ENCODE measurements at places on chromosomes 6 and 20.
A peak's percentile ranks its signal among the peaks of the same experiment; 100 is the strongest.

GRCh38 chr6:3943331-3943765 is 94.2 kb downstream of the FAM50B start:
- no peak for DNase-seq

GRCh38 chr20:39123185-39123557 is 161.0 kb downstream of the DHX35 start:
- no peak for DNase-seq

GRCh38 chr20:58518387-58518786 is 3.2 kb upstream of the APCDD1L start:
- DNase-seq: no peak

DNA sequence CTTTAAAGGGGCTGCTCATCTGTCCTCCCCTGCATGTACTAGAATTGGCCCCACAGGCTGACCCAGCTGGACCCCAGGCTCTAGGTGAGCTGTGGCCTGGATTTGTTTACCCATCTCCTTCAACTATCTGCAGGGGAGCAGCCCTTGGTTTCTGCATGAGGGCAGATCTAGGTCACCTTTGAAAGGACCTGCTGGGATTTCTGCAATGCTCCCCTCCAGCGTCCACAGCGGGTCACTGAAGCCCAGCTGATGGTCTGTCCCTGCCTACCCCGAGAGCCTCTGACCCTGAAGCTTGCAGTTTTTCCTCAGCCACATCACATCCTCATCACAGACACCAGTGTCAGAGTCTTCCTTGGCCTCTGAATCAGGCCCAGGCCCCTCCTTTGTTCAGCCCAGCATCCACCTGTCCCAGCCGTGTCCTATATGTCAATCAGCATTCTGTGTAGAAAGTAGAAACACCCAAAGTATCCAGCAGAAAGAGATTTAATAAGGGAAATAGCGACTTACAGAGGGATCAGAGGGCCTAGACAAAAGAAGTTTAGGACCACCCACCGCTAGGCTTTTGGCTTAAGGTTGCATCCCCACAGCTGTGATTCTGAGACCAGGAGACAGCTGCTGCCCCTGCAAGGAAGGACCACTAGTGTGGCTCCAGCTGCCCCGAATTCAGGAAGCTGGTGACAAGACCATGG is 243.1 kb downstream of the LRFN2 start:
- DNase-seq: no peak

DNA sequence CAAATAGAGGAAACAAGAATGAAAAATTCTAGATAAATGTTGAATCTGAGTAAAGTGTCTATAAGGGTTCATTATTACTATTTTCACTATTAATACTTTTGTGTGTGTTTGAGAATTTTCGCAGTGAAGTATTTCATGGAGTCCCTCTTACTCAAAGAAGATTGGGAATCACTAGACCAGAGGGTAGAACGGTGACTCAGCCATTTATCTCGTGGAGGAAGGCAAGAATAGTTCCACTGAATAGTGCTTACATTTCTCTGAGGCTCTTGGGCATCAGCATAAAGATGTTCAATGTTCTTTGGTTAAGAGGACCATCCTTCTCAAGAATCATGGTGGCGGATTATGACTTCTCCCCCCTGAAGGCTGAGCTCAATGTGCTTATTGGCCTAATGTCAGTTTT is 376.7 kb upstream of the ARID1B start:
- no peak for DNase-seq

- no peak for DNase-seq
These were observed 488.9 kb upstream of the CITED2 start for GRCh38 chr6:139863346-139863745.

GRCh38 chr6:107019047-107019446 is 9.0 kb upstream of the MTRES1 start:
- no peak for DNase-seq

- DNase-seq: no peak
These were observed 62.0 kb upstream of the SMIM29 start for GRCh38 chr6:34310817-34311216.

DNA sequence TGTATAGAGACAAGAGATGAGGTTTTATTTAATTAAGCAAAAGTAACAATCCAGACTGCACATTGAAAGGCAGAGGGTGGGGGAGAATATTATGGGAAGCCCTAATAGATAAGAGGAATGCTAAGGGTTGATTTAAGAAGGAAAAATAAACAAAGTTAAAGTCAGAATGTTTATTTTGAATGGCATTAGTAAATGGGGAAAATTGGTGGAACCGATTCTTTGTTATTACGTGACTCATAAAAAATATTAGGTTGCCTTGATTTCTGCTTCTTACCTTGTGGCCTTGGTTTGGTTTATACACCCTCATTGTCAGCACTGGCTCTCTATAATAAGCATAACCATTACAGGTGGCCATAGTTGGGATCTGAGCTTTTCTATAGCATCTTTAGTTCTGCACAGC is 674.8 kb upstream of the CITED2 start:
- no peak for DNase-seq

- no peak for DNase-seq
These were observed 2.9 kb upstream of the PPDPF start for GRCh38 chr20:63517376-63518309.

DNA sequence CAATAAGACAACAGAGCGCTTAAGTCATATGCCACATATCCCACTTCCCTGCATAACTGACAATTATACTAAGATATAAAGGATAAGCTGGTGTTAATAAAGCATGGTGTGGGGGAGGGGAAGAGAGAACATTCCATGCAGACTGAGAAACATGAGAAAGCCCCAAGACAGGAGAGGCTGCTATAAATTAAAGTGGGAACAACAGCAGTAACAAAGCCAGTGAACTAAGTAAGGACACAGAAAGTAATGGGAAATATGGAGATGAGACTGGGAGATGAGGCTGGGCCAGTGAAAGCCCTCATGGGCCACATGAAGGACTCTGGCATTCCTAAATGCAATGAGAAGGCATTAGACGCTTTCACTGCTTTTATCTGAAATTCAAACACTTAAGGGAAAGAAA is 41.3 kb downstream of the SESN1 start:
- no peak for DNase-seq

DNA sequence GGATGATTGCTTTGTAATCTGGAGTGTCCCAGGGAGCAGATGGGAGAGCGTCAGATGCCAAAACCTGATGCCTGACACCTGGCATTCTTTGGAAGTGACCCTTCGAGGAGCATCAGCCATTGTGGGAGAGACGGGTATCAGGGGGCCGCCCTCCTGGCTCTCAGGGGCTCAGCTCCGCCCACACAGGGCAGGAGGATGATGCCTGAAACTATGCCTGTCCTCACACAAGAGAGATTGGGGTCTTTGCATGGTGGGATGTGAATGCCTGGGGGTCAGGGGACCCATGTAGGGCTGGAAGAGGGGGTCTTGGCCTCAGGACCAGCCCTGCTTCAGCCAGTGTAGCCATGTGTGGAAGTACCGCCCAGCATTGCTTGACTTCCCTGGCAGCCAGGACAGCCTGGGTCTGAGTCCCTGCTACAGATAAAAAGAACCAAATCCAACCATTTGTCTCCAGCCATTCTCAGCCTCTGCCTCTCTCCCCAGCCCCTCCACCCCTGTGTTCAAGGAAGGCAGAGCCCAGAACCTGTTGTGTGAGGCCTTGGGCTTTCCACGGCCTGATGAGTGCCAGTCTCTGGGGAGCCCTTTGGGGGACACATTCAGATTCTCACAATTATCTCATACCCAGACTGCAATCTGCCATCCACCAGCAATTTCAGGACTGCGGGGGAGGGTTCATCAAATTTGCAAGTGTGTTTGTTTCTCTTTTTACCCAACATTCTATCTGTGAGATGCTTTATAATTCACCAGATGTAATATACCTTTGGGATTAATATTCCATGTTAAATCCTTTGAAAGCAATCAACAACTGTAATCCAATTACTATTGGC is 371.2 kb downstream of the PREX1 start:
- no peak for DNase-seq

DNA sequence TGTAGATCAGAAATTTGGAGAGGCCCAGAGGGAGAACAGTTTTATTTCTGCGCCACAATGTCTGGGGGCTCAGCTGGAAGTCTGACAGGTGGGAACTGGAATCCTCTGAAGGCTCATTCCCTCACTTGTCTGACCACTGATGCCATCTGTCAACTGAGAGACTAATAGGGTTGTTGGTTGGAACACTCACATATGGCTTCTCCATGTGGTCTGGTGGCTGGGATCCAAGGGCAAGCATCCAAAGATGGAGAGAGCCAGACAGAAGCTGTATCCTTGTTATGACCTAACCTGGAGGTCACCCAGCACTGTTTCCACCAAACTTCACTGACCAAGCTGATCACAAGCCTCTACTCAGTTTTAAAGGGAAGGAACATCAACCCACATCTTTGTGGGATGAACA is 117.9 kb upstream of the AKAP12 start:
- no peak for DNase-seq

DNA sequence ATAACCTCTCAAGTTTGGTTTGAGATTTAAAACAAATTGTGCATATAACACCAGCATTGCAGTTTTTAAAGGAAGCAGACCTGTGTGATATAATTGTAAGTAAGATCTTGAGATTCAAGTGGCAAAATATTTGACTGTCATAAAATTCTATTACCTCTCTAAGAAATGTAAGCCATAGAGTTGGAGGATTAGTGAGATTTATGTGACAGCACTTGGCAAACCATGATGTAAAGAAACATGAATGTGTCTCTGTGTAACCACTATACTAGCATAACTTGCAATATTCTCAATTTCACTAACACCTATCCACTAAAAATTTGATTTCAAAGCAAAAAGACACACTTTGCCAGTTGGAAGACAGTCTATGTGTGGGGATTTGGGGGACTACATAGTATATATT is 190.2 kb upstream of the SSTR4 start:
- no peak for DNase-seq

DNA sequence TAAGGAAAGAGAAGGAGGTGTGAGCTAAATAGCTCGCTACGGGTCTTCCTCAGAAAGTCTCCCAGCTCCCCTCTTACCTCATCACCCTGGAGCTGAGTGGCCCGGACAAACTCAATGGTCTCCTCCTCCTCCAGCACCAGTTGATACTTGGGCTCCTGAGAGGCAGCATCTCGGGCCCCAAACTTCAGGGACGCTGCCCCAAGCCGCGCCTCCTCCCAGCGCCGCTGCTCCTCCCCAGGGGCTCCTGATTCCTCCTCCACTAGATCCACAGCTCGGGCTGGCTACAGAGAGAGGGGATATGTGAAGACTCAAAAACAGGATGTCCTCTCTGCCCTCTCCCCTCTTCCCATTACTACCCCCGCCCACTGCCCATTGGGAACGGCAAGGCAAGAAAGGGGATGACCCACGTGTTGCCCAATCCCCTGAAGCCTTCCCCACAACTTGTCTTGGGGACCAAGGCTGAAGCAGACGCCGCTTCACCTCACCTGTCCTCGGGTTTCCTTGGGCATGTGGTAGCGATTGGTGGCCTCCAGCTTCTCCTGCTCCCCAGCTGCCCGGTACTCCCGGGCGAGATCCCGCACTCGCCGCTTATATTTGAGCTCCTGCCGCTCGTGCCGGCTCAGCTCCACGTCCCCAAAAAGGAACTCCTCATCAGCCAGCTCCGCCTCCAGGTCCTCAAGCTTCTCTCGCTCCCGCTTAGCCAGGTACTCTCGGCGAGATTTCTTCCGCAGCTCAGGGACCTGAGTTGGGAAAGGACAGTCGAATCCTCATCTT is 7.6 kb downstream of the DHX16 start:
- no peak for DNase-seq

GRCh38 chr6:21912151-21912832 is 318.7 kb downstream of the SOX4 start:
- no peak for DNase-seq

DNA sequence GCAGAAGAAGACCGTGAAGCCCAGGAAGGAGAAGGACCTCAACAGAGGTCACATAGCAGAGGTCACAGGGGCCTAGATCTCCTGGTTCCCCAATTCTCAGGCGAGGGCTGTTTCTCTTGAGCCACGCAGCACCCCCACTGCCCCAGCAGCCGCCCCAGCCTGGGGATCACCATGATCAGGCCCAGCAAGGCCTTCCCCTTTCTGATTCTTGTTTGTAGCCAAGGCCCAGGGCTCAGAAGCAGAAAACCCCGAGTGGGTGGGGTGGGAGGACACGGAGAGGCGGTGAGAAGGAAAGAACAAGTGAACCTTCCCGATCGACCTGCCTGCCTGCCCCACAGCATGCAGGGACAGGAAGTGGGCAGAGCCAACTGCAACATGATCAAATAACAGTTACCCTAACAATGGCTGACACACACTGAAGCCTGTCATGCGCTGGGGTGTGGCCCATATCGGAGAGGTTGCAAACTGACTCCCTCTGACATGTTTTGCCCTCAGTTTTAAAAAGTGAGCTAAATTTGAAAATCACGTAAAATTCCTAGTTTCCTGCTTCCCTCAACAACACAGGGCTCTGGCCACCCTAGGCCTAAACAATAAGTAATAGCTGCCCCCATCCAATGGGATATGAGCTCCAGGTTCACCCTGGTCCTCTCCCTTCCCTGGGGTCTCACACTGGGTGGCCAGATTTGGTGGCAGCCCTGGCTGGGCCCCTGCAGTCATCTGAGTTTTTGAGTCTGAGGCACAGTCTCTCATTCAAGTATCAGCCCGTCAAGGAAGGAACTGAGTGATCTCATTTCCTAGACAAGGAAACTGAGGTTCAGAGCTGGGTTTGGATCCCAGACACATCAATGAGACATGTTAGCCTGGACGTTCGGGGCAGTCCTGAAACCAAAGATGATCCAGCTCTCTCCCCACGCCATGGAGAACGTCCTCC is 6.5 kb downstream of the PEDS1 start:
- DNase-seq: peak; percentile 69

DNA sequence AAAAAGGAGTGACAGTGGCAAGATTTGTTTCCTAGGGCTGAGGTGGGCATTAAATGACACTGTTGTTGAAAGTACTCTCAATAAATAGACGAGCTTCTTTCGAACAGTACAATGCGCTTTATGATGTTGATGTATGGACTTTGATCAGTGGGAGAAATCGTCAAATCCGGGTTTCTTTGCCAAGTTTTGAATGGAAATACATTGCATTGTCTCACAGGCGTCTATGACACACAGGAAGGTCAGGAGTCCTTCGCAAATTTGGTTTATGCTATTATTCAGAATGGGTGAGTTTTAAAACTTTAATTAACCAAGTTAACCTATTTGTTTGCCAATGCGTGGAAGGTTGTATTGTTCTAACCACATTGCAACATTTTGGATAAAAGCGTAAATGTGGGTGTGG is 547.3 kb upstream of the SLC35B3 start:
- DNase-seq: no peak
